ENCODE measurements at places on chromosomes 1 and 21.

GRCh38 chr1:178434360-178434759, 62.4 kb downstream of the CLEC20A start:
- no peak for DNase-seq

DNA sequence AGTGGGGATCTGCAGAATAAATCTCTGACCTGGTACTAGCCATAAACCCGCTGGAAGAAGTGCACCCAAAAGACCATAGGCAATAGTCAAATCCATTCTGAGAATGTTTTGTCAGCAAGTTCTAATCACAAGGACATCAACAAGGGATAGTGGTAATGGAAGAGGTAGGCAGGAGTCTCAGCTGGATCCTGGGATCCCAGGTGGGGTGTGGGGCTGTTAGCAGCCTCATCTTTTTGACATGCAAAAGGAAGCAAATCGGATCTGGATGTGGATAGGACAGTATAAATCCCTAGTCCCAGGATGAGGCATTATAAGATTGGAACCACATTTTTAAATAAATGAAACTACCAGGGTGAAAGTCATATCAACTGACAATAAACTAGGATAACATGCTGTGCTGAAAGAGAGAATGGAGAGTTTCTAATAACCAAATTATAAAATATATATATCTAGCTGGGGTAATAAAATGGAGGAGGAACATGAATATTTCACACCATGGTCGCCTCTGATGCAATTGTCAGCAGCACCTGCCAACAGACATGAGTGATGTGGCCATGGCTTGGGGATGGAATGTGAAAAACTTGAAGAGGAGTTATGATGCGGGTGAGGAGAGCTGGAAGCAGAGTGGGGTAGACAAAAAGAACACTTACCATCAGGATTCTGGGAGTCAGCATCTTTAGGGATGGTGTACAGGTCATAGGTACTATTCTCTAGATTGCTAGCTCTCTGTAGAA, 23.7 kb upstream of the PEX19 start:
- no peak for DNase-seq

- no peak for DNase-seq
These were observed 12.9 kb upstream of the C1orf115 start for GRCh38 chr1:220677251-220677650.

- DNase-seq: no peak
These were observed 371.9 kb downstream of the TTLL7 start for GRCh38 chr1:83627045-83627444.

GRCh38 chr1:113976609-113977278, 2.5 kb upstream of the OLFML3 start:
- peak; percentile 46 for DNase-seq

DNA sequence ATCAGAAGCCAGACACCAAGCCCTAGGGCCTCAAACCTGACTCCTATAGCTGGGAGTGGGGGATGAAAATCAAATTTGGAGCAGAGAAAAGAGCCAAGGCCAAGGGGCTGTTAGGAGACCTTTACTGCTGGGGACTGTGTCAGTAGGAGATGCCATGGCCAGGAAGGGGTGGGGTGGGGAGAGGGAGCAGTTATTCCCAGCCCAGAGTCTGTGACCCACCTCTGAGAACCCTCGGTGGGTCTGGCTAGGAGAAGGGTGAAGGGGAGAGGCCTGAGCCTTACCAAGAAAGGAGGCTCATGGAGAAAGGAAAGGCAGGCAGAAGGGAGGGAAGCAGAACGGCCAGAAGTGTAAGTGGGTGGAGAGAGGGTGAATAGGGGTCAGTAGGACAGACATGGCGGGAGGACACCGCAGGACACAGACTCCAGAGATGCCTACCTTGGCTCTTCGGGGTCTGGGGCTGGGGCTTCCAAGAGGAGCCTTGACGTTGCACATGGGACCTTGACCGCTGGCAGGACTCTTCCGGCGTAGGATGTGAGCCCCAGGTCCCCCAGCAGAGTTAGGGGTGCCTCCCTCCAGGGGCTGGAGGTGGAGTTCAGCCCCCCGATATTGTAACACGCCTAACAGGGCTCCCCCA, 1.2 kb downstream of the ADAMTS4 start:
- no peak for DNase-seq

DNA sequence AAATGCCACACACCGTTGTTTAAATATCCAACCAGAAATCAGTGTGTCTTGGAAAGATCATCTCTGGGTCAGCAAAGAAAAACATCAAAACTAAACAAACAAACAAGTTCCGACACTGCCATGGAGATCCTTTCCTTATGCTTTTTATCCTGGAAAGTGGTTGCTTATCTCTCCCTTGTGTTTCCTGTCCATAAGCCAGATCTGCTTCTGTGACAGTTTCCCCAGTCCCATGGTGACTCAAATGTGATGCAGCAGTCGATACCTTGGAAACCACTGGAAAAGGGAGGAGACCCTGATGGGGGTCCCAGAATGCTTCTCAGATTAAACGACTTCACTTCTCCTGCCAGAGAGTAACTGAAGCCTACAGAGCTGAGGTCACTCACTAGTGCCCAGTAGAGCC, 94.7 kb downstream of the DMRTA2 start:
- no peak for DNase-seq
